ENCODE measurements at places on chromosomes 7 and 10. TPM values are rescaled to one million over a fixed set of nuclear protein-coding genes. Genes with fewer than 3 reads are reported as not detected.

DNA sequence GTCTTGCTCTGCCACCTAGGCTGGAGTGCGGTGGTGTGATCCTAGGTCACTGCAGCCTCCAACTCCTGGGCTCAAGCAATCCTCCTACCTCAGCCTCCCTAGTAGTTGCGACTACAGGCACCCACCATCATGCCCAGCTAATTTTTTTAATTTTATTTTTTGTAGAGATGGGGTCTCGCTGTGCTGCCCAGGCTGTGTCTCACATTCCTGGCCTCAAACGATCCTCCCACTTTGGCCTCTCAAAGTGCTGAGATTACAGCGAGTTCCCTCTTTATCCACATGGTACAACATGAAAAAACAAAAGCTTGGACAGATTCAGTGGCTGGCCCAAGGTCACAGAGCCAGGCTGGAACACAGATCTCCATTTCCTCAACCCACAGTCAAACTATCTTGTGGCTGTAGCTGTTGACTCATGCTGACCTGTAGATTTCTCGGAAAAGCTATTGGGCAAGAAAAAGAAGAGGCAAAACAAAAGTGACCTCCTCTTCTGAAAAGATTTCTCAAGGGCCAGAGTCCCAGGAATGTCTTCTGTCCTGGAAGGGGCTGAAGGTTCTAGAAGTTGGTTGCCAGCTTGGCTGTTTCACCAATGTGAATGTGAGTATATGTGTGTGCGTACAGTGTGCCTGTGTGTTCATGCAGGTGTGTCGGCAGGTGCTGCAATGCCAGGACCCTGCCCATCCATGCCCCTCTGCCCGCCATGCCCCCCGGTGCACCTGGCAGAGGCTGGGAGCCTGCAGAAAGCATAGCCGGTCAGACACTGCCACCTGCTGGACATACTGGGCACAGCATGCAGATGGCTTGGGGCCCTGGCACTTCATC lies 28.4 kb downstream of the TMEM130 start:
- DNase-seq: peak; percentile 69

DNA sequence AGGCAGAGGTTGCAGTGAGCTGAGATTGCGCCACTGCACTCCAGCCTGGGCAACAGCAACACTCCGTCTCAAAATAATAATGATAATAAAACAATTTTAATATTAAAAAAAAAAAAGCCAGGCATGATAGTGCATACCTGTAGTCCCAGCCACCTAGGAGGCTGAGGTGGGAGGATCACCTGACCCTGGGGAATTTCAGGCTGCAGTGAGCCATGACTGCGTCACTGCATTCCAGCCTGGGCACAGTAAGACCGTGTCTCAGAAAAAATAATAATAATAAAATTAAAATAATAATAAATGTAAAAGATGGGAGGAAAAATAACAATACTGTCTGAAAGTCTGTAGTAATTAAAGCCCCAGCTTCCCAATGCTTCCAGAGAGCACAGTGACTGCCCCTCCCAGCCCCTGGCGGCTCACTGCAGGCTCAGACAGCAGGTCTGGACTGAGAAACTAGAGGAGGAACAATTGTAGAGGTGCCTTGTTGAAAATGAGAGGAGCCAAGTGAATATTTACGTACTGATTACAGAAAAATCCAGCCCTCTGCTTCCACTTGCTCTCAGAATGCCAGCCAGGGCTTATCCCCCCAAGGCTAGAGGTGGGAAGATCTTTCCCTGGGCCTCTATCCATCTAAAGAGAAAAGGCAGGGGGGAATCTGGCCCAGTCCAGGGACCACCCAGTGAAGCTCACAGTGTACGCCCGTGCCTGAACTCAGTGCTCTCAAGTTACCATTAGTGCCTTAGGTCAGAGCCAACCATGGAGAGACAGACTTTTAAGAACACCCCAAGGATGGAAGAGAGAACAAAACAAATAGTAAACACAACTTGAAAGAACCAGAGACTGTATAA lies 112.8 kb downstream of the PARD3 start:
- no peak for DNase-seq

GRCh38 chr10:79112881-79113431 lies 44.2 kb downstream of the ZMIZ1 start:
- no peak for DNase-seq

GRCh38 chr10:132786476-132786883 lies 533 bp upstream of the NKX6-2 start:
- no peak for DNase-seq

DNA sequence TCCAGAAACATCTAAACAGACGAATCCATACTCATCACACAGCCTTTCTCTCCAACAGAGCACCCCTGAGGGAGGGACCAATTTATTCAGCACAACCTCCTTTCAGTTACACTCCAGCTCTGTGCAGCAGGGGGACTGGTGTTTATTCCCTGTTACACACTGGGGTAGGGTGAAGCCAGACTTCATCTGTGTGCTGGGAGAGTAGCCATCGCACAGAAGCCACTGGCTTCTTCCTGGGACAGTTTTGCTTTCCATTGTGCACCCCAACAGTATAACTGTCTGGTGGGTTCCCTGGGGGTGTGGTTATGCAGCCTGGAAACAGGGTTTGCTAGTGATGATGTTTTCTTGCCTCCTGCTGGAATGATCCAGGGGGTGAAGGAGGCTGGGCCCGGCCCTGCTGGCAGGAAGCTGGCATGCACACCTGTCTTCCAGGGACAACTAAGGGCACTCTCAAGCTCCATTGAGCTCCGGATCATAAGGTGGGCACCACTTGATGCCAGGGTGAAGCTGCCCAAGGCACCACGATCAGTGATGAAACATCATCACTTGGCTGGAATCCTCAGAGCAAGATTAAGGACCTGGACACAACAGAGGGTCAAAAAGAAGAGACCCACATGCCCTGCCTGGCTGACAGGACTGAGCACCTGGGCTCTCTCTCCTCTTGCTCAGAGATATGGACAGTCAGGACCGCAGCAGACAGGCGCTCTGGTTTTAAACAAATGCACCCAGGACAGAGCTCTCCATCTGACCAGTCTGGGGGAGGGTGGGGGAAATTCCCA lies 293.2 kb downstream of the GRID1 start:
- DNase-seq: no peak

GRCh38 chr7:16066805-16067459 lies 354.4 kb downstream of the CRPPA start:
- DNase-seq: no peak

- DNase-seq: no peak
Observed at GRCh38 chr7:41190581-41190980, 512.3 kb downstream of the INHBA start.

GRCh38 chr7:25669961-25670841 lies 441.9 kb upstream of the NPVF start:
- no peak for DNase-seq

DNA sequence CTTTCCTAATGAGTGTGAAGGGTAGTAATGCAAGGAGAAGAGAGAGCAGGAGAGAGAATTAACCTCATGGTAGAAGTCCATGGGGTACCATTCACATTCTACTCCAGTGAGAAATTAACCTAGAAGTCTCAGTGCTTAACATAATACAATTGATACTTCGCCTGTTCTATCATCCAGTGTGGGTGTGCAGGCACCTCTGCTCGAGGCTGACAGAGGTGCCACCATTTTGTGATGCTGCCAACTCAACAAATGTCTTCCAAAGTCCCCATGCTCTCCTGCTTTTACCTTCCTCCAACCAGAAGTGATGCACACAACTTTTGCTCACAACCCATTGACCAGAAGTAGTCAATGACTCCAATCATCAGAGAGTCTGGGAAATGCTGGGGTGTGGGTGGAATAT lies 118.3 kb upstream of the LAMB4 start:
- no peak for DNase-seq

GRCh38 chr10:71623098-71623985 lies 96.2 kb downstream of the C10orf105 start:
- peak; percentile 36 for DNase-seq

- no peak for DNase-seq
Observed at GRCh38 chr7:33079096-33079495, 16.5 kb upstream of the NT5C3A start.

DNA sequence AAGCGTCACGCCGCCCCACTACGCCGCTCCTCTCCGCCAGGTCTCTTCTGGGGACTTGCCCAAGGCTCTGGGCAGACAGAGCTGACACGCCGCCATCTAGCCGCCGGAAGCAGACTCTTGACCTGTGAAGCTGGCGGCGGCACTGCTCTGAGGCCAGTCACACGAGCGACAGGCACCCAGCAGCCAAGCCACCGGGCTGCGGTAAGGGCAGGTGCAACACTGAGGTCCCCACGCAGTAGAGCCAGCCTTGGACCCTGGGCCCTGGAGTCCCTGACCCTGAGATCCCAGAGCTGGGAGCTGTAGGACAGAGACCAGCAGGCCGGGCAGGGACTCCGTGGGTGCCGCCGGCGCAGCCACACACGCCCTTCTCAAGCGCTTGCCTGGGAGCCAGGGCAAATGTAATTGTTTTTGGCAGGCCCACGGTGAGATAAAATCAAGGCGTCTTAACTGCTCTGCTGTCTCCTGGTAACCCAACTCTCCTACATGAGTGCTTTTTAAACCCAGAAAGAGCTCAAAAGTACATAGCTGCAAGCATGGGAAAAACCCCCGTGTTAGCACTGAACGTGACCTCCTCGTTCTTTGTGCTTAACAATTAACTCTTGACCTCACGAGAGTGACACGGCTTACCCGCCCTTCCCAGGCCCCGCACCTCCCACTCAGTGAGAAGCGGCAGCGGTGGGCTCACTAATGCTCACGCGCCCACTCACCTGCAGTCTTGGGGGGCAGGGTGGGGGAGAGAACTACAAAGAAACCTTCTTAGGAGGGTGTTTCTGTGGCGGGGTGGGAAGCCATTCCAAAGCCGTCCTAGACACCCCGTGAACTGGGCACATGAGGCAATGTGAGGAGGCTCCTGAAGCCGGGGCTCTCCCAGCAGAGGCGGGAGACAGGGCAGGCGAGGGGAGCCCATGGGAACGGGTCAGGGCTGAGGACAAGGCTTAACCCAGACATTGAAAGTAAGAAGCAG lies 8.5 kb downstream of the GPER1 start:
- no peak for DNase-seq

DNA sequence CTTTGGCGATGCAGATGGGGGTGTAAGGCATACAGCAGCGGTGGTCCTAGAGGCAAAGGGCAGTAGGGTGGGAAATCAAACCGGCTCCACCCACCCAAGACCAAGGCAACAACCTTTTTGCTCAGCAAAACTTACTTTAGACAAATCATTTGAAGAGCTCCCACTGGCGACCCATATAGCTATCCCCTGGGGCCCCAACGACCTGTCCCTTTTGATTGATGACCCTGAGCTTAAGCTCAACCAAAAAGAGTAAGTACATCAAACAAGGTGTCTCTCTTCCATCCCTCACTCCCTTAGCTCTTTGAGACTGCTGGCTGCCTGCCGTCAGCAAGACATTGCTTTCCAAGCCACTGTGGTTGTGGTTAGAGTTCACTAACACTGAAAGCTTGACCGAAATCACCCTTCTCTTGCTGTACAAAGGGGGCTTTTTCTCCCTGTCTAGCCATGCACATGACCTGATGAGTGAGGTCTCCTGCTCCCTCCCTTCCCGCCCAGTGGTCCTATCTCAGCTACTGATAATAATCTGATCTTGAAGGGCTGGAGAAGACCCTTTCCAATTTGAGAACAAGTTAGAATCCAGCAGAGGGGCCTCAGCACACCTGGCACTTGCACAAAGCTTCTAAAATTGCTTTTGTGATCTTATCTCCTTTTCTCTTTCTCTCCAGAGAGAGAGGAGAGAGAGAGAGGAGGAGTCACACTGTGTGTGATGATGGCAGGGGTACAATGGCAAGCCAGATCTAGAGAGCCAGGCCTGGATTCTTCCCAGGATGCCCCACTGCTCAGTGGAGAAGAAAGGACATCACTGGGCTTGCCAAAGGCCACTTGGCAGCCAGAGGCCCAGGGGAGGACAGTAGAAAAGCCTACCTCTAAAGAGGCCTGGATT lies 42.2 kb downstream of the XPNPEP1 start:
- no peak for DNase-seq

GRCh38 chr7:139701908-139702307 lies 75.9 kb downstream of the HIPK2 start:
- DNase-seq: no peak

DNA sequence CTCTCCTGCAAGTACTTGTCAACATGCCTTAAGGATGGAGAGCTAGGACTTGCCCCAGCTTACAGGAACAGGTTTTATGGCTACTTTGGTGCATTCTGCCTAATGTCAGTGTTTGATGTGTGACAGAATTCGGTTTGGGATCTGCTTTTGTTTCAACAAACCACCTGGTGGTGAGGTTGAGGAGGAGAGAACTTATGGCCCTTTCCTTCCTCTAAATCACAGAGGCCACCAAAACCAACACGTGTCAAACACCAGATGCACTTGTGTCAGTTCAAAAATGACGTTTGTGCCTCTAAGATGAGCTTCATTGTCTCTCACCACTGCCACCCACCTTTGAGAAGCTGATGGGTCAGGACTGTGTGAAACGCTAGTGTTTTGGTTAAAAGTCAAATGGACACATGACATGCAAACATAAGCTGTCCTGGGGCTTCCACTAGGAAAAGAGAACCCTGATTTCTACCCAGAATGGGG lies 83.9 kb downstream of the OSBPL3 start:
- DNase-seq: no peak

DNA sequence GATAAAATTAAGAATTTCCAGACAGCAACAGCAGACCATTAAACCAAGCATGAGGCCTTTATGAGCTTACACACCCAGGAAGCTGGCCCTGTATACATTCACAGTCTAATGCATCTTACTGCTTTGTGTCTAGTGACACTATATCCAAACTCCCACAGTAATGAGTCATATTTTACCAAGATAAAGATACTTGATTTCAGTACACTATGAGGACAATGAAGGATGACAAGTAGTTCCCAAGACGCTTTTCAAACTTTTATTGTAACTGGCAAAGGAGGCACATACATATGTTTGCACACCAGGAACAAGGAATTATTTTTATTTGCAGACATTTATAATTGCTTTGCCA lies 148.0 kb downstream of the TSPAN12 start:
- no peak for DNase-seq

CASTOR2 gene
- total RNA-seq: 40.8 TPM

MOGAT3 gene
- total RNA-seq: not detected

UCN3 gene
- total RNA-seq: not detected

WNT16 gene
- 0.82 TPM for total RNA-seq

ACTL6B gene
- 163 TPM for total RNA-seq

IFIT1B gene
- 0.41 TPM for total RNA-seq

CAMK1D gene
- total RNA-seq: 19.2 TPM

ENKUR gene
- 4.5 TPM for total RNA-seq

Data from frontal cortex (tissue), 4 donors.